Right ventricle myocardium inferior (tissue), 1 donor: ENCODE measurements at places on chromosomes 1 and 21. TPM values are rescaled to one million over a fixed set of nuclear protein-coding genes. Genes with fewer than 3 reads are reported as not detected.

GRCh38 chr1:173475564-173476196 lies 1.5 kb upstream of the PRDX6 start:
- no peak for DNase-seq

- DNase-seq: no peak
Measured at GRCh38 chr1:162230096-162230495, 146.6 kb downstream of the SPATA46 start.

GRCh38 chr1:230517786-230518185 lies 91.7 kb upstream of the PGBD5 start:
- no peak for DNase-seq

- DNase-seq: no peak
Measured at GRCh38 chr1:103911450-103911849, 161.8 kb downstream of the AMY1C start.

GRCh38 chr1:161013488-161014230 lies 7.3 kb downstream of the F11R start:
- peak; percentile 92 for DNase-seq

DNA sequence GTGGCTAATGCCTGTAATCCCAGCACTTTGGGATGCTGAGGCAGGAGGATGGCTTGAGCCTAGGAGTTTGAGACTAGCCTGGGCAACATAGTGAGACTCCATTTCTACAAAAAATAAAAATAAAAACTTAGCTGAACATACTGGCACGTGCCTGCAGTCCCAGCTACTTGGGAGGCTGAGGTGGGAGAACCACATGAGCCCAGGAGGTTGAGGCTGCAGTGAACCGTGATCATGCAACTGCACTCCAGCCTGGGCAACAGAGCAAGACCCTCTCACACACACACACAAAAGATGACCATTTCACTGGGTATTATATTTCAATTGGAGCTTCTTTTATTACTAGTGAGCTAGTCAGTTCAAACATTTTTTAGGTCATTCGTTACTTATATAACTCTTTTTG lies 116.9 kb upstream of the SLC35F3 start:
- no peak for DNase-seq

The HIVEP3 gene
- total RNA-seq: 6.5 TPM
